ENCODE measurements at places on chromosomes 7 and 10.

DNA sequence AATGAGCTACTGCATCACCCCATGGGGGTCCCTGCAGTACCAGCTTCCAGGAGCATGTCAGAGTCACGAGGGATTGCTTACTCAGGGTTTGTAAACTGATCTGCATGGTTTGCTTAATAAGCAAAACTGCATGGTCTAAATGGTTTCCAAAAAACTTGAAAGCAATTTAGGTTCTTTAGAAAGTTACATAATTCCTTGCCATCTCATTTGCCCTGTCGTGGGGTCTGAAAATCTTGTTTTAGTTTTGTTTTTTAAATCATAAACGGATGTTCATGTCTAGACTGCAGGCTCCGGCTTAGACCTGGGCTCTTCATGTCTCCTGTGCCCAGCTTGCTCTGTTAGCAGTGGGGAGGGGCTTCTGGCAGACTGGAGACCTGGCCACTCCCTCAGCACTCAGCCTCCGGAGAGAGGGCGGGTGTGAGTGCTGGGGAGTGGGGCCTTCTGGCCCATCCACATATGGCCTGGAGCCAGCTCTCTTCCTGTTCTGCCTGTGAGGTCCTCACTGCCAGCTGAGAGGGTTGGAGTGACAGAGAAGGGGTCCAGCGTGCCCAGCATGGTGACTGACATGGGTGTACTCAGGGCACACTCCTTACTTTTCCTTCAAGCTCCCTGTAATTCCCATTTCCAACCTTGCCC lies 17.5 kb downstream of the PRF1 start:
- DNase-seq = no peak

- no peak for DNase-seq
These were observed 81.4 kb downstream of the NRBF2 start for GRCh38 chr10:63214571-63214970.

DNA sequence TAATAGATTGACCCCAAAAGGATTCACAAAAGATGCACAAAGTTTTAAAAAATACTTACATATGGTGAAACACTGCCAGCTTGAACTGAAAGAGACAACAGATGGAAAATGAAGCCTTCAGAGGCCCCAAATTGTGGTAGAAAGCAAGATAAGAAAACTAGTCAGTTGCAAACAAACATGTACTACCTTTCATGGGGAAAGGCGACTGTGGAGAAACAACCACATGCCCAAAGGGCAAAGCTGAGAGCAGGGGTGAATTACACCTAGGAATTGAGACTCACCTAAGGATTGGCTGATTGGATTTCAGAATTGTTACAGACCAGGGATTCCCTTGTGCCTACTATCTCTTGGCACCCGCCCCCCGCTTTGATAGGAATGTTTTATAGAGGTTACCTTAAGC lies 13.1 kb downstream of the EPC1 start:
- no peak for DNase-seq

GRCh38 chr10:114458955-114459354 lies 54.7 kb upstream of the AFAP1L2 start:
- DNase-seq = no peak

All from CD4-positive, alpha-beta T cell treated with Interleukin-21 for 1 hour (primary cell).